Ammon's horn (tissue), 1 donor: ENCODE measurements at places on chromosomes 5 and 9.

- no peak for DNase-seq
These were observed 2.2 kb downstream of the HSD17B3 start for GRCh38 chr9:96299823-96300222.

DNA sequence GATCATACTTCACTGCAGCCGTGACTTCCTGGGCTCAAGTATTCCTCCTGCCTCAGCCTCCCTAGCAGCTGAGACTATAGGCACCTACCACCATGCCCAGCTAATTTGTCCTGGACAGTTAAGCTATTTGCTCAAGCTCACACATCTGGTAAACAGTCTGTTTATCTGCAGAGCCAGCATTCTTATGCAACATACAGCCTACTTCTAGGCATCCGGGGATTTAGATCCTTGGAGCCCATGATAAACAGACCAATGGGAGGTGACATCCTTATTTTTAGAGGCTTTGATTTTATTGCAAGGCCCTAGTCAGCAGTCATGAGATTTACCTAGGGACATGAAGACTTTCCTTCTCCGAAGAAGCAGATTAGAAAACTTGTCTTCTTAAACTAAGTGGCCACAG lies 21.0 kb downstream of the ATOX1 start:
- DNase-seq = no peak

DNA sequence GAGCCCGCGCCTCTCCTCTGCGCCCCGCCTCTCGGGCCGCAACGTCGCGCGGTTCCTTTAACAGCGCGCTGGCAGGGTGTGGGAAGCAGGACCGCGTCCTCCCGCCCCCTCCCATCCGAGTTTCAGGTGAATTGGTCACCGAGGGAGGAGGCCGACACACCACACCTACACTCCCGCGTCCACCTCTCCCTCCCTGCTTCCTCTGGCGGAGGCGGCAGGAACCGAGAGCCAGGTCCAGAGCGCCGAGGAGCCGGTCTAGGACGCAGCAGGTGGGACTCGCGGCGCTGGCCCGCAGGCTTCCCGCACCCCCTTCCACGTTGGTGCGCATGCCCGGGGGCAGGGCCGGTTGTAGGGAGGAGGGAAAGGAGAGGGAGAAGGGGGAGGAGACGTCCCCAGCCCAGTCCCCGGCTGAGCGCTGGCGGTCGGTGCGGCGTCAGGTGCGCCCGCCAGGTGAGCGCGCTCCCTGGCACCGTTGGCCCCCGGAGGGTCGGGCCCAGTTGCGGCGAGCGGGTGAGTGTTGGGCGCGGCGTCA lies at the start of gene OCLN:
TSS of gene OCLN (plus strand) at position 400 of the 532 bp plus-strand sequence. CDS start 11,455 bp downstream, outside the sequence.
- peak; percentile 43 for DNase-seq

DNA sequence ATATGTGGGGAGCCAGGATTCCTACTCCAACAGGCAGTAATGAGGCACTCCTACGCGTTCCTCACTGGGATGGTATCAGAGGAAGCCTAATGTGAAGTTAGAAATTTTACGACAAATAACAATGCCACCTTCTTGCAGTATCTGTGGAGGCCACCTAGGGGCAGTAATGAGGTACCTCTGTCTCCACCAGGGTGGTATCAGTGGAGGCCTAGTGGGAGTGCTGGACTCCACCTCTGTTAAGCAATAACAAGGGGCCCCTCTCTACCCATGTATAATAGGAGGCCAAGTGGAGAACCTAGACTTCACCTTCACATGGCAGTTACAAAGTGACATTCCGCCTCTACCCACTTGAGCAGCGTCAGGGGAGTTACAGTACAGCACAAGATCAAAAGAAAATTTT lies 147.9 kb downstream of the PLPPR1 start:
- DNase-seq = no peak

DNA sequence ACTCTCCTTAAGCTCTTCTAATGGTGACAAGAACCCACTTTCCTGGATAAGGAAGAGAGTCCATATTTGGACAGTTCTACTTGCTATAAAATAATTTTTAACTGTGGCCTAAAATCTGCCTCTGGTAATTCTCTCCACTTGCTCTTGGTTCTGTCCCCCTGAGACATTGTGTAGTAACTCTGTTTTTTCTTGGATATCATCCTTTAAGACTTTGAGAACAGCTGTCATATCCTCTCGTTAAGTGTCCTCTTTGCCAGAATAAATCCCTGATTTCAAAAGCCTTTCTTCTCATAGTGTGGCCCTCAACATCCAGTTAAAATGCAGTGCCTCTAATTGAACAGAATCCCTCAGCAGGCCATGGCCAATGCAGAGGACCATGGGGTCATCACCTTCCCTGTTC lies 101.5 kb downstream of the ARHGEF28 start:
- no peak for DNase-seq

GRCh38 chr9:123111427-123112014 lies 78.1 kb downstream of the GPR21 start:
- no peak for DNase-seq

DNA sequence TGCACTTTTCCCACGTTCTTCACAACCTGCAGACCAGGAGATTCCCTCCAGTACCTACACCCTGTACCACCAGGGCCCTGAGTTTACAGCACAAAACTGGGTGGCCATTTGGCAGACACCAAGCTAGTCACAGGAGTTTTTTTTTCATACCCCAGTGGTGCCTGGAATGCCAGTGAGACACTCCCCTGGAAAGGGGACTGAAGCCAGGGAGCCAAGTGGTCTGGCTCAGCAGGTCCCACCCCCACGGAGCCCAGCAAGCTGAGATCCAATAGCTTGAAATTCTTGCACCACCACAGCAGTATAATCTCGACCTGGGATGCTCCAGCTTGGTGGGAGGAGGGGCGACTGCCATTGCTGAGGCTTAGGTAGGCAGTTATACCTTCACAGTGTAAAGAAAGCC lies 26.3 kb upstream of the SMC5 start:
- no peak for DNase-seq

DNA sequence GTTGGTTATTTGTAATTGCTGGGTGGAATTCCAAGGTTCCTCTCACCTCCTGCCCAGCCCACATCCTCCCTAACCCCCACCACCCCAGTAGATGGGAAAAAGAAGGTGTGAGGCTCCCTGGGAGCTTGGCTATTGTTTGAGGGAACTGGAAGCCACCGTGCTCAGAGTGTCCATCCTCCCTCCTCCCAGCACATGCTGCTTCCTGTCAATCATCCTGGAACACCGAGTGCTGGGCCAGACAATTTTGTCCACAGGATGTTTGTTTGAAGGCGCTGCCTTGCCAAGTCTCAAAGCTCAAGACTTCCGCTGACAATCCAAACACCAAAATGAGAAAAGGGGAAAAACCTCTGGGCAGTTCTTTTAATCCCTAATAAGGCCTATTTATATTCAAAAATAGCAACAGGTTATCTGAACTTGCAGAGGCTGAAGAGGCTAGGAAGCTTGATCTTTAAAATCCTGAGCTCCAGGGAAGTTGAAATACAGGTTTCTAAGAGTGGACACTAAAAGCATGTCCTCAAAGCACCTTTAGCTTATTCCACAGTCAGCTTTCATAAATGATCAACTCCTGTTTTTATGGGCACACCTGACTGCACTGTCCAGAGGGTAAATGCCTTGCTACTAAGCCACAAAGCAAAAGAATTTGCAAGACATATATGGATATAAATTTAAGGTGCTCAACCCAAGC lies 286.7 kb downstream of the NFIB start:
- DNase-seq = no peak

- no peak for DNase-seq
These were observed 148.2 kb upstream of the CDKN2B start for GRCh38 chr9:22157276-22157675.

DNA sequence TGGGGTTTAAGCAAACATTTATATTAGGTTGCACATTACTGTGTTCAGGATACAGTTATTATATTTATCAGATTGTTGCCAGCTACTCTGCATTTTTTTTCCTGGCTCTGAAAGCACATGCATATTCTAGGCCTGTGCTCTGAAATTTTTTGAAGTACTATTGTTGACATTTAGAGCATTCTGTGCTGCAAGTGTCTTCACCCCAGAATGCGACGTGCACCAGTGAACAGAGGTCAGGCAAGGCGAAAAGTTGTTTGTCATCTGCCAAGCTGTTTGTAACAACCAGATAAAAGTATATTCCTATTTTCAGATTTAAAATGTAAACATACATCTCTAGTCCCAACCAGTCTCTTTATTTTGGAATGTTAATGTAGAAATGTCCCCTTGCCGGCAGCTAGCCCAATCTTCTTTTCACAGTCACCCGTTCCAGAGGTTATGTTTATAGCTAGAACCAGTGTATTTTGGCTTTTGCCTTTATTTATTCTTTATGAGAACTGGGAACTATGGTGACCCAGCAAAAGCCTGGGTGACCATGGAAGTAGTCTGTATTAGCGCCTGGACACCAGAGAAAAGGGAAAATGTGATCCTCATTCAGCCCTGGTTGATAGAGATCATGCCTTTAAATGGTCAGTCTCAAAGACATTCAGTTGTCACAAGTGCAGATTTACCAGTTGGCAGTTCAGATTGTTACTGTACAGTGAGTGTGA lies 84.6 kb downstream of the NDUFAF2 start:
- DNase-seq = no peak

DNA sequence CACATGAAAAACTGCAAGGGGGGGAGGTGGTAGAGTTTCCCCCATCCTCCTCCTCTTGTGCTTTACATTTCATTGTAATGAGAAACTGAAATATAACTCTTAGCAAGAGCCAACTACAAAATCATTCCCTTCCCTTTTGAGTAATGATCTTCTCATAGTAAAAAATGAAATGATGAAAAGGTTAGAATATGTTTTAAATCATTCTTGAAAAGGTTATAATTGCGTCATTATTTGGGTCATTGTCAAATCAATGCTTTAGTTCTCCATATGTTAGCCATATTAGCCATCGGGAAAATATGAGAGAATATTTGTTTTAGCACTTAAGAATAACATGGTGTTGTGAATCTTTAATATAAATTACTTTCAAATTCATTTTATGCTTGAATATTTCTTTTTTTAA lies 1185.0 kb upstream of the CDH18 start:
- DNase-seq = no peak

GRCh38 chr5:95959888-95960666 lies 1.6 kb downstream of the ELL2 start:
- peak; percentile 55 for DNase-seq

- DNase-seq = no peak
These were observed 36.4 kb downstream of the LARP1 start for GRCh38 chr5:154791535-154791934.

DNA sequence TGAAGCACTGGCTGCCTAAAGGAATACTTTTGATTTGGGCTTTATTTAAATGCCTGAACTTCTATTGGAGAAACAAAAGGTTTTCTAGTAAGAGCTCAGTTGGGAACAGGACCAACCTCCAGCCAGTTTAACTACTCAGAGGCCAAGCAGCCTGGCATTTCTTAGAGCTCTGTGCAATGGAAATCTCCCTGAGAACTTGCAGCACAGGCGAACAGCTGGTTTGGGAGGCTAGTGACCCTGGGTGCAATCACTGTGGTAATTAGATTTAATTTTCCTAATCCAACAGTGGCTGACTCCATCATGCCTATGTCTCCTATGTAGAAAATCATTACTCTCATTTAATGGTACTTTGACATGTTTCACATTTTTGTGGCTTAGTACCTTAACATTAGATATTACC lies 1.0 kb upstream of the CDH6 start:
- DNase-seq = no peak

DNA sequence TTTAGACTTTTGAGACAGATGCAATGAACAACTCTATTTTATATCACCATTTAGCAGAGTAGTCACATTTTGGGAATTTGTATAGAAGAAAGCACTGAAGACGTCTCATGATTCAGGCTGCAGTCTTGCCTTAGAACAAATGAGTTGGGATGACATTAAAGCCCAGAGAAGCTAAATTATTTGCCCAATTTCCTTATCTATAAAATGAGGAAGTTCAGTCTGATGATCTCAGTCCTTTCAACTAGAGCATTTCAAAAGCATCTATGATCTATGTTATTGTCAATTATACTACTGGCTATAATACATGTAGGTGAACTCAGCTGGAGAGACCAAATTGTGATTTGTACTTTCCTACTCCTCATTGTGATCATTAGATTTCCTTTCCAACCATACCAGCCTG lies 154.1 kb downstream of the OSTF1 start:
- DNase-seq = no peak

- DNase-seq = no peak
These were observed 970.9 kb downstream of the EFNA5 start for GRCh38 chr5:106699796-106700195.

GRCh38 chr5:136924490-136924889 lies 559.1 kb upstream of the TRPC7 start:
- no peak for DNase-seq

GRCh38 chr5:10825897-10826644 lies 65.0 kb upstream of the DAP start:
- no peak for DNase-seq

DNA sequence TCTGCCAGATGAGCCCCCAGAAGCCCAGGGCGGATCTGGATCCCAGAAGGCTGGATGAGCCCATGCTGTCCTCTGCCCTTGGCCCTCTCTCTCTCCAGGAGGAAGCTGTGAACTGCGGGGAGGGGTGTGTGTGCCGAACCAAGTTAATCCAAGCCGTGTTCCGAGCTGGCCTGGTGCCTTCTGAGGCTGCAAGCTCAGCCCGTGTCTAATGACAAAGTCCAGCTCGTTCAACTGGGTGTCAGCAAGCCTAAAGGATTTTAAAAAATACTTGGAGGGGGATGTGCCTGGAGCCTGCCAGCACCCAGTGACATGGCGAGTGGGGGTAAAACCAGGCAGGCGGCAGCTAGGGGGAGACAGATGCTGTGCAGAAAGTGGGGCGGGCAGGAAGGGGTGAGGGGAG lies 8.0 kb downstream of the STC2 start:
- no peak for DNase-seq

DNA sequence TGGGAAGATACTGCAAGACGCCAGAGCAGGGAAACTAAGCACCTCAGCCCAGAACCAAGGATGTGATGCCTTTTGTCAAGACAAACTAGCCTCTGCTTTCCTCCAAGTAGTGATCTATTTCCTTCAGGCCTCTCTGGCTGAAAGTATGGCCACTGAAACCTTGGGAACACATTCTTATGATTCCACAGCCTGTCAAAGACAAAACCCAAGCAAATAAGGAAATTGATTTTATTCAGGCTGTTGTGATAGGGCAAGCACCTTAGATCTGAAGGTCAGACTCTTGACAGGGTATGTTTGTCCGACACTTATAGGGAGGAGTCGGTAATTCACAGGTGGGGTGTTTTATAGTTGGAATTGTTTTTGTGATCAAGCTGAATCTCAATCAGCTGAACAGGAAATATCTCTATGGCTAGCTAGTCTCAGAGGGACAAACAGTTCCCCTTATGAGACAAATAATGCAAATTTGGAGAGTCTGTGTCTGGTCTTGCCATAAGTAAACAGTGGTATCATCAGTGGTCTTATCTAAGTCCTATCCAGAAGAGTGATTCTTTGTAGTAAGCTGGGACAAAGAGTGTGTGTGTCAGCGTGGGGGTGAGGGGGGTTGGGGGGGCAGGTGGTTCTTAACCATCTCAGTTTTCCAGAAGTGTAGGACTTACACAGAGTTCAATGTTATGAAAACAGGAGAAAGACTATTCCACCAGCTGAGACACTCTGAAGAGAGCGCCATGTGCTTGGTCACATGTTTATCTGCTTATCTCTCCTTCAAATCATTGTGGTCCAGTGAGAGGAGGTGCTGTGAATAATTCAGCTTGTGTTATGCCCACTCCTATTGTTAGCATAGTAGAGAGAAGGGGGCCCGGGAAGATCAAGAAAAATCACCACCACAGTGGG lies 6.7 kb upstream of the ZCCHC10 start:
- no peak for DNase-seq
